Kidney (tissue), 22 donors: ENCODE measurements at places on chromosomes 11 and 22.

GRCh38 chr11:95562196-95562921 is 227.2 kb downstream of the FAM76B start:
- no peak for DNase-seq

- DNase-seq = no peak
Measured at GRCh38 chr22:46471901-46472721, 65.3 kb downstream of the CELSR1 start.

GRCh38 chr22:29331658-29332300 is 16.3 kb upstream of the RASL10A start:
- DNase-seq = no peak

- DNase-seq = no peak
Measured at GRCh38 chr11:122030286-122030685, 85.7 kb downstream of the BLID start.

DNA sequence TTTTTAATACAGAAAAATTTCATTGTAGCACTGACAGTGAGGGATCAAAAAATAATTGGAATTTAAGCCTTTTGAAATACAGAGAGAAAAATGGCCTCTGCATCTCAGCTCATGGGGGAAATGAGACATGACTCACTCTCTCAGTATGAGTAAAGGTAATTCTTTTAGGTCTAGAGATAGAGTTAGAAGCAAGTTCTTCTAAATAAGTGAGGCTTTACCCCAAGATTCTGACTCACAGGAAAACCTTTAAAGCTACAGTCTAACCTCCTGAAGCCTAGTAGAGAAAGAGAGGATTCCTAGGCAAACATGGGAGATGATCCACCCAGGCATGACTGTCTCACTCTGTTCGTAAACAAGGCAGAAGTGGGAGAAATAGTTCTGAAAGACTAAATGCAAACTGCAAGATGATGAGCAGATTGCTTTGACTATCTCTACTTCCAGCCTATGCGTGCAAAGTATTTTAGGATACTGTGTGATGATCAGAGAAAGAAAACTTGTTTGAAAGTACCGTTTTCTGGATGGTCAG is 1003.3 kb upstream of the CCDC90B start:
- no peak for DNase-seq

DNA sequence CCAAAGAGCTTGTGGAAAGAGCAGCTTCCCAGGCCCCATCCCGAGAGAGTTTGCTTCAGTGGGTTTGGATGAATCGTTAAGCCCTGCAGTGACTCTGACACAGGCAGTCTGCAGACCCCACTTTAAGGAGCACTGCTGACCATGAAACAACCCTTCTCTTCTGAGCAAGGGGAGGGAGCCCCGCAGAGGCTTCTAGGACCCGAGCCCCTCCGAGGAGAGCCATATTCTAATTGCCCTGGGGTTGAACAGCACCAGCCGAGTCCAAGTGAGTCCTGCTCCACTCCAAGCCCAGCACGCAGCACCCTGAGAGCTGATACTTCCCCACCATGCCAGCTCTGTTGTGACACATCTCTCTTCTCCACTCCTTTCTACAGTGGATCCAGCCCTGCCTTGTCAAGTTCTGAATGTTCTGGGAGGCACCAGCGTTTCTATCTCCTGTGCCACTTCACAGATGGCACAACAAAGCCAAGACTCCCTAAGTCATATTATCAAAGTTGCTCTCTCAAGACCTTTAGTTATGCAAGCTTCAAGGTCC is 10.4 kb downstream of the USP2 start:
- no peak for DNase-seq

DNA sequence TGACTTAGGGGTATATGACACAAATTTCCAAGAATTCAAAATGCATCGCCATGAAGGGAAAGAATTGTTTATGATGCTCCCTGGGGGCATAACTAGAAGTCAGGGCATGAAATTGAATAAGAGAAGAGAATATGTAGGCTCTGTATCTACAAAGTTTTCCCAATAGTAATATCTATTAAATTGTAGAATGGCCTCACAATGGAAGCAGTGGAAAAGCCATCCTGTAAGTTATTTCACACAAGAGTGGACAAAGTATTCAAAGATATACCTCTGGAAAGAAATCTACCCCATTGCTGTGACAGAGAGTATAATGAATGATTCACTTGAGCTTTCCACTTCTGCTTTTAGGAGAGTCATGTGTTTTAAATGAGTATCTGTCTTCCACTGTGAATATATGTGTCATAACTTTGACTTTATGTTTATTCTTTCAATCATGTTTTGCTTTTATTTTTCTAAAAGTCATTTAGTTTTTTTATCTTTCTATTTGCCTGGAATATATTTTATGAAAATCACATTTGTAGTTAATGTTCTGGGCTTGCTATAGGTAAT is 65.7 kb upstream of the DDI1 start:
- no peak for DNase-seq

GRCh38 chr22:30325724-30326254 is 952 bp downstream of the TBC1D10A start:
- no peak for DNase-seq

DNA sequence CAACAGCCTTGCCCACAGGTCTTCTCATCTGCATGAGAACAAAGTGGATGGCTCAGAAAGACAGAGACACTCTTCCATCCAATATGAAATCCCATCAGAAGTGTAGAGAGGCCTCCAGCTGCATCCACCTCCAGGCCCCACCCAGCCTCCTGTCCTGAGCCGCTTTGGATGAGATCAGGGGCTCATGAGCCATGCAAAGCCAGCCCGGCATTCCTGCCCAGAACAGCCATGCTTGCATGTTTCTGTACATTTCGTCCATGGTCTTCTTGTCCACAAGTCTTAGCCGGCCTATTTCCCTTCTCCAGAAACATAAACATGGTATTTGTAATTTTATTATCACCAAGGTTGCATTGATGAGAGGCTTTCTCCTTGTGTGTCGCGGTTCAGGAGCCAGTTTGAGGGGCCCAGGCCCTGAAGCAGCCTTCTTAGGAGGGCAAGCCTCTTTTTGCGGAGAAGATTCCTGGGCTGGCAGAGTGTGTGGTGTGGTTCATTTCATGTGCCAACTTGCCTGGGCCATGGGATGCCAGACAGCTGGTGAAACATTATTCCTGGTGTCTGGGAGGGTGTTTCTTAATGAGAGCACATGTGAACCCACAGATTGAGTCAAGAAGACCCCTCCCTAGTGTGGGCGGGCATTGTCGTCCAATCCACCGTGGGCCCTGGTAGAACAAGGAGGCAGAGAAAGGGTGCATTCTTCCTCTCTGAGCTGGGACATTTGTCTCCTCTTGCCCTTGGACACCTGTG is 928.9 kb downstream of the TBC1D22A start:
- DNase-seq = no peak

GRCh38 chr22:39802682-39803081 is 90.9 kb downstream of the ENTHD1 start:
- no peak for DNase-seq

GRCh38 chr11:14858404-14858803 is 33.6 kb downstream of the CYP2R1 start:
- DNase-seq = no peak

DNA sequence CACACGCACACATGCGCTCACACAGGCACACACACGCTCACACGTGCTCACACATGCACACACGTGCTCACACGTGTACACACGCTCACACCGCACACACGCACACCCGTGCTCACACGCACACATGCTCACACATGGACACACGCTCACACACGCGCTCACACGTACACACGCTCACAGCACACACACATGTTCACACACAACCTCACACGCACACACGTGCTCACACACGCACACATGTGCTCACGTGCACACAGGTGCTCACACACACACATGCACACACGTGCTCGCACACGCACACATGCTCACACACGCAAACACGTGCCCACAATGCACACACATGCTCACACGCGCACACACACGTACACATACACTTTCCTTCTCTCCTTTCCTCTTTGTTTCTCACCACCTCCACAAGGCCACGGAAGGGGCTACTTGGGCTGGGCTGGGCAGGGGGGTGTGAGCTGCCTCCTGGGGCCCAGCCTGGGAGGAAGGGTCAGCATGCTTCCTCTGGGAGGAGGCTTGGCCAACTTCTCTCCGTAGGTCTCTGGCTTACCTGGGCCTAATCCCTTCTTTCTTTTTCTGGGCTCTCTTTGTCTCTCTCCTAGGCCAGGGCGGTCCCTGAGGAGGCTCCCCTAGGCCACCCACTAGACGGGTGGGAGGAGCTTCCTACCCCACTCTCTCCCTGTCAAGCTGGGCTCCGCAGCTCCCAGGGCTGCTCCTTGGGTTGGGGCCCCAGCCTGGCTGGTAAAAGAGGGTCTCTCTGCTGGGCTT is 34.5 kb upstream of the PARVG start:
- no peak for DNase-seq

DNA sequence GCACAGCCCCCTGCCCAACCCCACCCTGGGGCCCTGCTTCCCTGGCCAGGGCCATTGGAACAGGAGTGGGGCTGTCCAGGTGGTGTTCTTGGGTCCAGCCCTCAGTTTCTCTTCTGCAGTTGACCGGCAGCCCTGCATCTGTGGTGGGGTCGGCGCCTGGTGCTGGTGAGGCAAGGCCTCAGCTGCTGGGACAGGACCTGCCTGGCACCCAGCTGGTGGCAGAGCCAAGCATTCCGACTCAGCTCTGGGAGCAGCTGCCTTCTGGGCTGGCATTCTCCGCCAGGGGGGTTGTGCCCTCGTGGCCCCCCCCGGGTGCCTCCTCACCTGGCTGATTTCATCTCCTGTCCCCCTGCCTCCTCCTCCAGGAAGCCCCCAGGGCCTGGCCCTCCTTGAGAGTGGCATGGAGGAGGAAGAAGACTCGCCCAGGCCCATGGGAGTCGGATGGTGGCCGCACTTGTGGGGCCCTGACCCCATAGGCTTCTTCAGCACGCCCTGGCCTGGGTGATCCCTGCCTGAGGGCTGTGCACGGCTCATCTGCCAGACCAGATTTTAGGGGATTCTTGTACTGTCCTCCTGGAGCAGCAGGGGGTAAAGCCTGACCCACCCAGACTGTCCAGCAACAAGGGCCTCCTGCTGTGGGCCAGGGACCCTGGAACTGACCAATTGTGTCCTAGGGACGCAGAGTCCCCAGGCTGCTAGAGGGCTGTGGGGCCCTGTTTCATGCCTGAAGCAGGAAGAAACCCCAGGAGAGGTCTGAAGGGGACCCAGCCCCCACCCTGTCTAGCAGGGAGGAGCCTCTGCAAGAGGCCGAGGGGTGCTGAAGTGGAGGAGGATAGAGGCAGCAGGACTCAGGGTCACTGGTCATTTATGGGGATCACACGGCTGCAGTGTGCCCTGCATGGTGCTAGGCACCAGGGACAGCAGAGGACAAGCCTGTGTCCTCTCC is 11.6 kb downstream of the CD81 start:
- DNase-seq = no peak

GRCh38 chr11:61349189-61349751 is 12.4 kb downstream of the CYB561A3 start:
- DNase-seq = no peak

DNA sequence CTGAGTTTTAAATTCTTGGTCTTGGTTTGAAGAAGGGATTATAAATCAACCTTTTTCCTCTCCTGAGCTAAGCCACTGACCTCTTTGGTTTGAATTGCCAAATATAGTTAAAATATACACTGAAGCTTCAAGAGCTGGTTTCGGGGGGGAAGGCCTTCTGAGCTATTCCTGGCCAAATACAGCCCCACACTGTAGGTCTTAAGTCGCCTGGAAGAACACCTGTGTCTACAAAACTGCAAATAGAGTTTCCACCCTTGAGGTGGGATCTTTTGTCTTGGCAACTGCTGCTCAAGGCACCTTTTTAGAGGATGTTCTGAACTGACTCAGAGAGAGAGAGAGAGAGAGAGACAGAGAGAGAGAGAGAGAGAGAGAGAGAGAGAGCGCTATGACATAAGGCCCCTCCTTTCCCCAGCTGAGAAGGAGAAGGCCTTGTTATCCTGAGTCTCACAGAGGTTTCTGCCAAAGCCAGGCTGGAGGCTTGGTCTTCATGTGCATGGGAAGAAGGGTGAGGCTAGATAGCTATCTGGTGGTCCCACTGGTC is 5.5 kb downstream of the ADM start:
- no peak for DNase-seq

GRCh38 chr11:26953770-26954392 is 40.0 kb upstream of the FIBIN start:
- DNase-seq = no peak

DNA sequence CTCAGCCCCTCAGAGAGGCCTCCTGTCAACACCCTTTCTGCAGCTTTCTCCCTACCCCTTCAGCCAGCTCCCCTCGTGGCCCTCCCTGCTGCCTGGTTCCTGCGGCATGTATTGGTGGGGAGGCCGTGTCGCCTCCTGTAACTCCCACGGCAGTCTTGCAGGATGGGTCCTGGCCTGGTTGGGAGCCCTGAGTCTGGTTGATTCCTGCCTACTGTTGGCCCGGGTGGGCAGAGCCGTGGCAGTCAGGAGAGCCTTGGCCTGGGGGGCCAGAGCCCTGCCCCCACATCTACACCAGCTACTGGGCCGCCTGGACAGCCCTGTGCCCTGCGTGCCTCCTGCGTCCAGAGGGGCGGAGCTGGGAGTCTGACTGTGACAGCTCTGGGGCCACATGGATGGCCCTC is 30.3 kb upstream of the GRAMD4 start:
- DNase-seq = no peak

GRCh38 chr22:47309946-47310345 is 547.5 kb downstream of the TBC1D22A start:
- no peak for DNase-seq

DNA sequence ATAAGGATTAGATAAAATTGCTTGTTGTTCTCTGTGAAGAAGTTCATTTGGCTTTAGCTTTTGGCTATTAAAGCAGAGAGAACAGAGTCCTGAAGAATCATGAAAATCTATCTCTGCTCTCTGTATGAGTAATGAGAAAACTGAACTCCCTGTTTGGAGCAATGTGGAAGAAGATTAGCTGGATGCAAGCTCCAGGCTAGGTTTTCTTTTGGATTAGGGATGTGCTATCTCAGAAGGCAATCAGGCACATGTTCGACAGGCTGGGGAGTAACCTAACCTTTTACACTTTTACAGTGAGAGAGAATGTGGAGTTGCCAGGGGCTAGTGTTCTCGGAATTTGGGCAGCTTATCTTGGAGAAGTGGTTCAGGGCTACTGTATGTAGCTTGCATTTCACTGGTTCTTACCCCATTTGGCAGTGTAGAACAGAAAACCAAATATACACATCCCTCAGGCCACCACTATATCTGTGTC is 8.5 kb upstream of the SLN start:
- DNase-seq = no peak
